ENCODE measurements at places on chromosomes 6 and 20.

DNA sequence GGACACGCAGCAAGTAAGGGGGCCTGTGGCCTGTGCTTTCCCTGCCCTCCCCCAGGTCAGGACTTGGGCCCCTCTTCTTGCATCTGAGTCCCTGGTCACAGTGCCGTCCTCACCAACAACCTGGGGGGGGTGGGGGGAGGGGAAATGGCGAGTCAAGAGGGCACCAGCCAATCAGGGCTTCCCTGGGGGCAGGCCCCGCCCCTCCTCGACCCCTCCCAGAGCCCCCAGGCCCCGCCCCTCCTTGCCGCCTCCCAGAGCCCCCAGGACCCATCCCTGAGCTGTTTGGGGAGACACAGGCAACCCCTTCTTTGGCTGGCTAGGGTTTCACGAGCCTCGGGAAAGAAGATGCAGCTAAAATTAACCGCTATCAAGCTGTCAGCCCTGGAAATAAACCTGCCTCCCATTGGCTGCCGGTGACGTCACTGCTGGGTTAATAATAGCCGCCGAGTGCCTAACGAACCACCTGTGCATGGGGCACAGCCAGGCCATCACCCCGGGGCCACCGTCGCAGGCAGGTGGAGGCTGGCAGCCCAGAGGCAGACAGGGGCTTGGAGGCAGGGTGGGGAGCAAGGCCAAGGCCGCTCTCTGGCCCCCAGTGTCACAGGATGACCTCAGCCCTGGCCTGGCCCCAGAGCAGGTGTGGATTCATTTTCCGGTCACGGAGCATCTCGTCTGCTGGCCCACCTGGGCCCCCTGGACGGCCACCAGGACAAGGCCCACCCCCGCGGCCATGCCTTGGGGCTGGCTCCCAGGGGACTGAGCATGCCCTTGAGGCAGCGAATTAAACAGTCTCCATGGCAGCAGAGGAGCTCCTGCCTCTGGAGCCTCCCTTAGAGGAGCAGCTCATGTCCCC lies 3.2 kb upstream of the EEF1A2 start:
- DNase-seq, result no peak

GRCh38 chr20:34084227-34084923 lies 27.7 kb downstream of the EIF2S2 start:
- DNase-seq, result peak; percentile 9

DNA sequence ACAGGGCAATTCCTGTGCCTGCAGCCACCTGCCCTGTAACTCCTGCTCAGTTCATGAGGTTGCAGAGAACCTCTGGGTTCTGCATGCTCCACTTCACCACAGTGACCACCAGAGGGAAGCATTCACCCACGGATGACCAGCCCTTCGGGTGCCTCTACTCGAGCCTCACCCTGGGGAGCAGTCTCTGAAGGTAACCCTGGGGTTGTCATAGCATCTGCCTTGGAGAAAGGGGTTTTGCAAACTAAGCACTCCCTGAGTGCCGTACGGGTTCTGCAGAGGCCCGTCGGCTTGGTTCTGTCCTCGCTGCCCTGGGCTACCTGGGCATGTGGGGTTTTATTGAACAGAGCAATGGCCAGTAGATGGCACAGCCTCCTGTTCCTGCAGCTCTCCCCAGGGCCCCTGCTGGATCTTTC lies 10.2 kb upstream of the CST5 start:
- peak; percentile 53 for DNase-seq

- peak; percentile 73 for DNase-seq
Observed at GRCh38 chr6:29016559-29017427, 11.7 kb upstream of the ZNF311 start.

Measured in fibroblast of skin of scalp (primary cell).